Renal pelvis (tissue), 12 donors: ENCODE measurements at places on chromosomes 3 and 15. TPM values are rescaled to one million over a fixed set of nuclear protein-coding genes. Genes with fewer than 3 reads are reported as not detected.

DNA sequence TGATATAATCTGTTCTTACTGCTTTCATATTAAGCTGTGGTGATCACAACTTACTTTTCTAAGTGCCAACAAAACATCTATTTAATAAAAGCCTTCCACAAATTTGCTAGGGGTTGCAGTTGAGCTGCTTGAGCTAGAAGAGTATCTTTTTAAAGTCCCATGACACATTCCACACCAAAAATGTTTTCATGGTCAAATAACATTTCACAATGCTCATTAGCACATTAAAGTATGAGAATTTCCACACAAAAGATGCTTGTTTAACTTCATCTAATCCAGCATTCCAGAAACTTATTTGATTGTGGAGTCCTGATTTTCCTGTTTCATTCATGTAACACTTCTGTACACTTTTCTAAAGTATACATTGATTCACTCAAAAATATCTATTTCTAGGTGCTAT is 876.1 kb upstream of the CFAP20DC start:
- DNase-seq, result no peak

DNA sequence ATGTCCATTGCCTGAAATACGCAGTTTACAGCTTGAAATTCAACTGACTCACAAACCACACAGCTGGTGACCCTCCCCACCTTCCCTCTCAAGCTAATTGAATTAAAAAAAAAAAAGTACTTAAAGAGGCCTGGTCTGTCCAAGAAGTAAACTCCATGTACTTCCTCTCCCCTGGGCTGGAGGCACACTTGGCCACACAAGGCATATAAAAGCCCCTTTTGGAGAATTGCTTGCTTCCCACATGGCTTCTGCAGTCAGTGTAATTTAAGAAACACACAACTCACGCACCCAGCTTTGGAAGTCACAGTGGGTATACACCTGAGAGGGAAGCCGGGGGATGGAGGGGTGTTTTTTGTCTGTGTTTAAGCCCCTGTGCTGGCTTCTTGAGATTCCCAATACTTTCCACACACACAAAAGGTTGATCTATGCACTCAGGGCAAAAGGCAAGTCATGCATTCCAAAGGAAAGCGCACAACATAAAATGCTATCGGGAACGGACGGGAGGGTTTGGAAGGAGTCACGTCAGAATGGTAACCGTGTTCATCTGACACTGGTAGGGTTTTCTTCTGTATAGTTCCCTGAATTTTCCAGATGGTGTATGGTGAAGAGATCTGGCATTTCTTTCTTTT is 106.6 kb upstream of the ALDH1A3 start:
- DNase-seq, result no peak

The CORO2B gene
- polyA plus RNA-seq, result 24.9 TPM

GRCh38 chr15:100999369-100999768 is 80.2 kb downstream of the LRRK1 start:
- no peak for DNase-seq

- no peak for DNase-seq
Measured at GRCh38 chr3:141413391-141413790, 45.1 kb downstream of the ZBTB38 start.

The ARHGAP31 gene
- 12.7 TPM for polyA plus RNA-seq

DNA sequence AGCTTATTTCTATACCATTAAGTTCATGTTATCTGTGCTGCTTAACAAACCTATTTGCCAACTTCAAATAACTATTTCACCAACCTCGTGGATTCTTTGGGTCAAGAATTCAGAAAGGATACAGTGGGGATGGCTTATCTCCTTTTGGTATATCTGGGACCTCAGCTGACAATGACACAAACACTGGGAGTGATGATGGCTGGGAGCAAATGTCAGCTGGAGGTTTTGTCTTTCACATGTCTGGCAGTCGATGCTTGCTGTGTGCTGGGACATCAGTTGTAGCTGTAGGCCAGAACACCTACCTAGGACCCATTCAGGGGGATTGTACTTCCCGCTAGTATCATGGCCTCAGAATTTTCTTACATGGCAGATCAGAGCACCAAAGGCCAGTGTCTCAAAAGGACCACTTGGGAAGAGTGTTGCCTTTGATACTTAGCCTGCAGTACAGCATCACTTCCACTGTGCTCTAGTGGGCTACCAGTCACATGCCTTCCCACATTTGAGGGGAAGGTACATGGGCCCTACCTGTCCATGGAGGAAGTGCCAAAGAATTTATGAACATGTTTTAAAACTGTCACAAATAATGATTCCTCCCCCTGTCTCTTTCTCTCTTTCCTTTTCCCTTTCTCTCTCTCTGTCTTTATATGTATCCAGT is 23.7 kb upstream of the FAM98B start:
- no peak for DNase-seq

The FGF12 gene
- polyA plus RNA-seq, result 6.0 TPM

The ACOX2 gene
- polyA plus RNA-seq, result 37.3 TPM

DNA sequence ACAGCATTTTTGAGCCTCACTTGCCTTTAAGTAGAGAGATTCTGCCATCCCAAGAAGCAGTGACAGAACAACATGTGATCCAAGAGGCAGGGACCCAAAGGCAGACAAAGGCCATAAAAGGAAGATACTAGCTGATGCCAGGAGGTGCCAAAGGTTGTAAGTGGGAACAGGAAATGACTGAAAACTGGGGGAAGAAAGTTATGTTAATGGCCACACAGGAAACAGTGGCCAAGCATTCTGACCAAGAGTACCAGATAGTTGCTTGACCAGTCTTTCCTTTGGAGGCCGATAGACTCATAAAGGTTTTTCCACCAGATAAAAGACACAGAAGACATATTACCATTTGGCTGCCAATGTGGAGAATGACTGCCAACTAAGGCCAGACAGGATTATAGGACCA is 274.5 kb upstream of the PEX5L start:
- DNase-seq, result no peak

The GNAT1 gene
- polyA plus RNA-seq, result not detected

DNA sequence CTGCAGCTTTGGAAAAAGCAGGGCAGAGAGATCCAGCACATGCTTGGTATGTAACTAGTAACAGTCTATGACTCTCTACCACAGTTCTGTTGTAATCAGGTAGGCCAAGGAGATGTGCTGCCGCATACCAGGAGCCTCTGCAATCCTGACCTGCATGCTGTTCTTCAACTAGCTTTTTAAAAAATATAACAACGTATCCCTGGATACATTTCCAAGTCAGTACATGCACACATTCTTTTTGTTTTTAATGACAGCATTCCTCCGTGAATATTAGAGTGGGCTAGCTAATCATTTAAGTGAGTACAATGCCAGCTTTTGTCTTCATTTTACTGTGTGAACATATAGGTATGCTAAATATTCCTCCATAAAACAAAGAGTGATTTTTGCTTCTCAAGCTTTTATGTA is 437.8 kb downstream of the RBMS3 start:
- DNase-seq, result no peak

DNA sequence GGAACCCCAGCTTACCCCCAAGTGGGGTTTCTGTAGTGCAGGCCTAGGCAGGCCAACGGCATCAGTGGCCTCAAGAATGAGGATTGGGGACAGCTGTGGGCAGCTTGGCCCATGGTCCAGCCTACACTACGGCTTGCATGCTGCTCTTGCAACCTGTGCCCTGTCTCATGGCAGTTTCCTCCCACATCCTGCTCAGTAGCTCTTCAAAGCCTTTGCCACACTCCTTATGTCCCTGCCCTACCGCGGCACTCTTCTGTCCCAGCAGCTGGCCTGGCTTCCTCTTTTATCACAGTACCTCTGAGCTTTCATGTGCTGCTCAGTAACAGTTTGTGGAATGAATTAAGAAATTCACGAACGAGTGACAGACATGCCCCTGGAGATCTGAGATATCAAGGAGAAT is 431.0 kb downstream of the EPHB1 start:
- no peak for DNase-seq

DNA sequence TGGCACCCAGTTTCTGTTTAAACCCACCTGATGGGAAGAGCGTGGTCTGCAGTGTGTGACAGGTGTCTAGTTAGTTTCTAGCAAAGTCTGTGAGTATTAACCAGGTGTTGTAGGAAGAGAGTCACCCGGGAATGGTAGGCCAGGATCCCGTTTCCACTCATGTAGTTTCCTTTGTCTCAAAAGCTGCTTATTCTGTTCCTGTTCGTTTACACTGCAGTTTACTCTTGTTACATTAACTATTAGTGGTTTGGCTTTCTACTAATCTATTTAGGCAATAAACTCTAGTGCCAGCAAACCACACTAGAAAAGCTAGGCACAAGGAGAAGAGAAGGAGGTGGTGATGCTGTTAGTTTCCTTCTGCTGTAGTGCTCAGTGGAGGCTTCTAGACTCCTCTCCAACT is 32.7 kb downstream of the WDR76 start:
- no peak for DNase-seq

The IFT80 gene
- 66.8 TPM for polyA plus RNA-seq

DNA sequence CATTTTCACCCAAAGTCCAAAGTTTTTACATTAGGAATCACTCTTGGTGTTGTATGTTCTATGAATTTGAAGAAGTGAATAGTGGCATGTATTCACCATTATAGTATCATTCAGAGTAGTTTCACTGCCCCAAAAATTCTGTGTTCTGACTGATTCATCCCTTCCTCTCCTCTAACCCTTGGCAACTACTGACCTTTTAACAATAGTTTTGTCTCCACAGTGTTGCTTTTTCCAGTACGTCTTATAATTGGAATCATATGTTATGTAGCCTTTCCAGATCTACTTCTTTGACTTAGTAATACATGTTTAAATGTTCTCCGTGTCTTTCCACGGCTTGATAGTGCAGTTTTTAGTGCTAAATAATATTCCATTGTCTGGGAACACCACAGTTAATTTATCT is 379.0 kb upstream of the SGO1 start:
- no peak for DNase-seq

DNA sequence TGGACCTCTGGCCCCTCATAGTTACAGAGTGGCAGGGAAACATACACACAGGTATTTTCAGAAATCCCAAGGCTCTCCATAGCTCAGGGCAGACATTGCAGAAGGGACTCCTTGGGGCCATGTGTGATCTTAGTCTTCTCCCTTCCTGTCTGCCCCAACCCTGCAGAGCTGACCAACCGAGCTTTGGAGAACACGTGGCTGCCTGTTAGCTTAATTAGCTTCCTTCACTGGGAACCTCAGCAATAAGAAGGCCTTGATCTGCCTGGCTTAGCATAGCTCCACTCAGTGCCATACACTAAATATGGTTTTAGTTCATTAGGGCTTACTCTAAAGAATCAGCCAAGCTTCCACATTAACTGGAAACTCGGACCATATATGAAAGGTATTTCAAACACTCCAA is 12.3 kb downstream of the LYZL4 start:
- no peak for DNase-seq

GRCh38 chr3:76107935-76108570 is 322.7 kb upstream of the ZNF717 start:
- peak; percentile 8 for DNase-seq

- no peak for DNase-seq
Measured at GRCh38 chr3:180420804-180421203, 181.2 kb upstream of the TTC14 start.

- peak; percentile 50 for DNase-seq
Measured at GRCh38 chr3:197224034-197224444, 74.4 kb downstream of the DLG1 start.

DNA sequence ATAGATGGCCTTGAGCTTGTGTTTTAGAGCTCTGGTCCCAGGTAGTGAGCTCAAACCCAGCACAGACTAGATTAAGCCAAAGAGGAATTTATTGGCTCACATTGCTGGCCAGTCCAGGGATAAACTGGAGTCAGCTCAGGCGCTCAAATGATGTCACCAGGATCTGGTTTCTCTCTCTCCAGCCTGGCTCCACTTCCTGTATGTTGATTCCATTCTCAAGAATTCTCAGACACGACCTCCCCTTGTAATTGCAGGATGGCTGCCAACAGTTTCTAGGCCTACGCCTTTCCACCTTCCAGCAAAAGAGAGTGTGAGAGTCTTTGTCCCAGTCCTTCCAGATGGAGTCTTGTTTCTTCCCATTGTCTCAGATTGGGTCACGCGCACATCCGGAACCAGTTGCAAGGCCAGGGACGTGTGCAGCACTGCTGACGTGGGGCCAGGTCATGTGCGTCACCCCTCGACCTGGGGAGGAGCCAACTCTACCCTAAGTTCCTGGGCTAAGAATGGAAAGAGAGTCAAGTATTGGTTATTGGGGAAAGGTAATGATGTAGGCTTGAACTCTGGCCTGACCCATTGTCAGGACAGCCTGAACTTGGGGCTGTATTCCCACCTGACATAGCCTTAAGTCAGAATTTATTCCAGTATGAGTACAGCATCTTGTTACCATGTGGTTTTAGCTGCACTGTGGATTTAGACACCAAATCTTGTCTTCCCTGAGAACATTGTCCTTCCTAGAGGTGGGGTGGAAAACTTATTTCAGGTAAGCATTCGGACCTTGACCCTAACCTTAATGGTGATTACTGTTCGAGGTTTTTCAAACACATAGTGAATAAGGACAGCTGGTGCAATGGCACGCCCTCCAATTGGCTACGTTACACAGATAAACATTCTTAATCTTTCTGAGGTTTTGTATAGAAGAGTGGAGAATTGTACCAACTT is 31.6 kb downstream of the CACNA1D start:
- DNase-seq, result no peak

- DNase-seq, result no peak
Measured at GRCh38 chr3:160943996-160944395, 161.2 kb downstream of the B3GALNT1 start.

The TM6SF1 gene
- polyA plus RNA-seq, result 2.6 TPM

The GHSR gene
- not detected for polyA plus RNA-seq

The FES gene
- polyA plus RNA-seq, result 17.3 TPM

- no peak for DNase-seq
Measured at GRCh38 chr15:70475921-70476320, 287.4 kb downstream of the UACA start.

The OIP5 gene
- polyA plus RNA-seq, result 10.8 TPM

GRCh38 chr15:55860468-55860867 is 117.5 kb upstream of the PRTG start:
- no peak for DNase-seq

- no peak for DNase-seq
Measured at GRCh38 chr15:57158997-57159668, 217.2 kb upstream of the CGNL1 start.

The CSTA gene
- 0.55 TPM for polyA plus RNA-seq

DNA sequence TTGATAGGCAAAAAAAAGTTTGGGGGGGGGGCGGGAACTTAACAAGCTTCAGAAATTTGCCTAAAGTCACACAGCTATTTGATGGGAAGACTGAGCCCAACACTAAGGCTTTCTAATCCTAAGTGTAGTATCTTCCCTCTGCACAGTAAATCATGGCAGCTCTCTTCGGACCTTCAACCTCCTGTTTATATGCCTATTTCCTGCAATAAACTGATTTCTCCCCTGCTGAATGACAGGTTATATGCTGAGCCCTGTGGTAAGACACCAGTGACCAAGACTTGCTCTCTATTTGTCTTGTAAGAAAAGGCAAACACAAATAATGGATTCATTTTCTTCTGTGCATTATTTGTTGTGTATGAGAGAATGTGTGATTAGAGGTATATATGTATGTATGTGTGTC is 355.8 kb upstream of the ARRDC4 start:
- DNase-seq, result no peak

- DNase-seq, result no peak
Measured at GRCh38 chr3:72385167-72385566, 463.1 kb downstream of the SHQ1 start.

GRCh38 chr15:93789441-93789840 is 441.9 kb upstream of the MCTP2 start:
- DNase-seq, result no peak
